ENCODE measurements at places on chromosomes 6 and 20.

GRCh38 chr20:21505810-21506530, 7.9 kb downstream of the NKX2-2 start:
- DNase-seq = peak; percentile 88

DNA sequence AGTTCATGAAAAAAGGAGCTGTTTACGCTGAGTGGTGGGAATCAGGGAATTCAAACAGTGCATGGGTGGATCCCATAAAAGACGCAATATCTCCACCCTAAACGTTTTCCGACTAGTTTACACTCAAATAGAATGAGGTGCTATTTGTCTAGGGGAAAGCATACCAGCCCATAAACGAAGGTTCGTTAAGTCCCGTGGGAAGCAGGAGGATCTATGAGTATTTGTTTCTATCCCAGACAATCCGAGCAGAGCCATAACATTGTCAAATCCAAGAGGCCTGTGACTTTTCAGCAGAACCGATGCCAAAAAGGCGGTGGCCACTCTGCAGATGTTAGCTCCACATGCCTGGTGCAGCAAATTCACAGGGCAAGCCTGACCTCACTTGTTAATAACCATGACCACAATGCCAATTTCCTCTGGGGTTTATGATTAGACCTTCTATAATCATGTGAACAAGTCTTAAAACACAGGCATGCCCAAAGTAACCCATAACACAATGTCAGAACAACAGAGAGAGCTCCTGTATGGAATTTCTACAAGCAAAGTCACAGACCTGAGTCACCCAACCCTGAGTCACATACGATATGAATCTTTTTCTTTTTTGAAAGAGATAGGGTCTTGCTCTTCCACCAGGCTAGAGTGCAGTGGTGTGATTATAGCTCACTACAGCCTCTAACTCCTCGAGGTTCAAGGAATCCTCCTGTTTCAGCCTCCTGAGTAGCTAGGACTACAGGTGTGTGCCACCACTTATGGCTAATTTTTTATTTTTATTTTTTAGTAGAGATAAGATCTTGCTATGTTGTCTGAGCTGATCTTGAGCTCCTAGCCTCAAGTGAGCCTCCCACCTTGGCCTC, 123.3 kb downstream of the KIF13A start:
- no peak for DNase-seq

- DNase-seq = no peak
Observed at GRCh38 chr20:62353289-62354030, 13.7 kb downstream of the LAMA5 start.

DNA sequence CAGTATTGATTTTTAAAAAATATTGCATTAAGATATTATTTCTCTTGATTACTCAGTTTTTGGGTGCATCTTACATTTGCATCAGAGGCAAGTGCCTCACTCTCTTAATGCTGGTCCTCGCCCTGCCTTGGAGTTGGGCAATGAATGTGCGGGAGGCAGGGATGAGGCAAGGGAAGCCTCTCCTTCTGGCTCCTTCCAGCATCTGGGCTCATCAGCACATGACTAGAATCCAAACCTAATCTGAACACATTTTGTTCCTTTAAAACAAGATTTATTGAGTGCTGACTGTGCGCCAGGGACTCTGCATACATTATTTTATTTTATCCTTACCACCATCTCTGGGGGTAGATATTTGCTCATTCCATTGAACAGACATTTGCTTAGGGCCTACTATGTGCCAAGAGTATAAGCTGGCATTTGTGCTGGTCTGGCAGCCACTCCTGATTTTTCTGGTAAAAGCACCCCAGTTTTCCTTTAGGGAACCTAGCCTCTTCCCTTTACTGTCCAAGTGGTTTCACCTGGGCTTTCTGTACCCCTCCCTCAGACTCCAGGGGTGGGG, 71.9 kb upstream of the ZNFX1 start:
- DNase-seq = no peak

DNA sequence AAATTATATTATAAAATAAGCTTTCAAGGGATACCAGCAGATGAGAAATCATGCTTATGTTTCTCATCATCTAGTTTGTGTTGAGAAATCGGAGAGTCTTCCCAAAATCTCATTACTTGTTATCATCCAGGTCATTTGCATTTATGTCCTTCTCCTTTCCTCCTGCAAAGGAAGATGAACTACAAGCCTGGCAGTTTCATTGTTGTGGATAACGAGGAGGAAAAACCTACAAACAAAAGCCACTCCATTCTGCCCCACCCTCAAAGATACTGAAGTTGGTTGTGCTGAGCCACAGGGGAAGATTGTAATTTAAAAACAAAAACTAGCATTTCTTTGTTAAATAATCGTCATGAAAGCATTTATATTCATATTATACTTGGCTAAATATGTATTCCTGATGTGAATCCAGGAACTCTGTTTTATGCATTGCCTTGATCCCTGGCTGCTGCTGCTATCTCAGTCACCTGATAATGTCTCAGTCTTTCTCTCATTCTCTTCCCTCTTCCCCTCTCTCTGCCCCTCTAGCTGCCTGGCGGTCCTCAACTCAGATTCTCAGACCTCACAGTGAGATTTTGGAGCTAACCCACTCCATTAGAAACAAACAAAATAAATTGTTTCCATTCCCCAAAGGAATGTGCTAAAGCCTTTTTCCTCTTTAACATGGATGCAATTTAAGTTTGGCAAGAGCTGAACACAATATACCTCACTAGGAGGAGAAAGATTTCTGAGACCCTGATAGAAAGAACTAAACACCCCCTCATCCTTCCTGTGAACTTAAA, 185.3 kb downstream of the ADAT2 start:
- no peak for DNase-seq

- DNase-seq = no peak
Observed at GRCh38 chr6:126614642-126615504, 275.0 kb downstream of the CENPW start.

- no peak for DNase-seq
Observed at GRCh38 chr20:57006411-57007170, 259.9 kb downstream of the BMP7 start.

DNA sequence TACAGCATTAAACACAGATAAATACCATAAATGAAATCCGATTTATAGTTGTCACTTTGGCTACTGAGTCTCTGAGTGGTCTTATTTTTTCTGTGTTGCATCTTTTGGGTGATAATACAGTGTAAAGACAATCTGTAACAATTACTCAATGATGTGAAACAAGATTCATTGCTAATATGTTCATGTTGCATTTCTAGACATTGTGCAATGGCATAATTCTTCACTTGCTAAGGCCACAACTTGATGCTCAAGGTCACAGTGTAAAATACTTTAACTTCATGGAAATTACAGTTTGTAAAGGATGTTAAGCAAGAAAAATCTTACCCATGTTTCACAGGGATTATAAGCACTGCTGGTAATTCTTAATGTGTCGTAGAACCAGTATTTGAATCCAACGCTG, 74.9 kb upstream of the SMLR1 start:
- DNase-seq = no peak

DNA sequence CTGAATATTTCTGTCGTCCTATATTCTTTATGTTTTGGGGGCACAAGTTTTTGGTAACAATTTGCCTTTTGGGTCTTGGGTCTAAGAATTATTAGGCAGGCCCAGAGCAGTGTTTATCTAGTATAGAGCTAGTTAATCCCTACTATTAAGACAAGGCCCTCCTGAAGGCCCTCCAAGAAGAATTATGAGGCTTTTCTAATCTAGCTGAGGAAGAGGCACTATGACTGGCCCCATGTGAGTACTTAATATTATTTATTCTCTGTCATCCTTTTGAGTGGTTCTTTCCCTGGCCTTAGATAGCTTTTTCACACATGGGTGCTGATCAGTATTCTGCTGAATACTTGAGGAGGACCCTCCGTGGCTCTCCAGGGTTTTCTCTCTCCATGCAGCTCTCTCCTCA, 25.1 kb downstream of the CHMP4B start:
- no peak for DNase-seq

DNA sequence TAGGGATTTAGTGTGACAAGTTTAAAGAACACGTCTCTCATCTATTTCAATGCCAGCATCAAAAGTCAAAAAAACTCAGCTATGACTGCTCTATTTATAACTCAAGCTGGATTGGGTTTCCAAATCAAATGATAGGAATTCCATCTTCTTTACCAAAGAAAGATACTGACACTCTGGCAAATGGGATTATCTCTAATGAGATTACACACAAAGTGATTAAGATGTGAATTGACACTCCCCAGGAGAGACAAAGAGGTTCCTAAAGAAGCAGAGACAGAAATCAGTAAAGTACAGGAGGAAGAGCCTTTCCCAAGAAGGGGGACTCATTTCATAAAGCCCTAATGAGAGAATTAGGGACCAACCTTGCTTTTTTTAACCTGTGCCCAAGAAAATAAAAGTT, 92.1 kb downstream of the ID4 start:
- DNase-seq = no peak

- no peak for DNase-seq
Observed at GRCh38 chr6:42105709-42106108, 36.7 kb downstream of the C6orf132 start.
